Activated CD4-positive, alpha-beta T cell treated with anti-CD3 and anti-CD28 coated beads, Interleukin-2, amount 10 ng/mL, durations not matched to agents 7 days and 5 days (primary cell): ENCODE measurements at places on chromosomes 6 and 20.

GRCh38 chr20:32727683-32728082 is 15.6 kb downstream of the COMMD7 start:
- DNase-seq: no peak

DNA sequence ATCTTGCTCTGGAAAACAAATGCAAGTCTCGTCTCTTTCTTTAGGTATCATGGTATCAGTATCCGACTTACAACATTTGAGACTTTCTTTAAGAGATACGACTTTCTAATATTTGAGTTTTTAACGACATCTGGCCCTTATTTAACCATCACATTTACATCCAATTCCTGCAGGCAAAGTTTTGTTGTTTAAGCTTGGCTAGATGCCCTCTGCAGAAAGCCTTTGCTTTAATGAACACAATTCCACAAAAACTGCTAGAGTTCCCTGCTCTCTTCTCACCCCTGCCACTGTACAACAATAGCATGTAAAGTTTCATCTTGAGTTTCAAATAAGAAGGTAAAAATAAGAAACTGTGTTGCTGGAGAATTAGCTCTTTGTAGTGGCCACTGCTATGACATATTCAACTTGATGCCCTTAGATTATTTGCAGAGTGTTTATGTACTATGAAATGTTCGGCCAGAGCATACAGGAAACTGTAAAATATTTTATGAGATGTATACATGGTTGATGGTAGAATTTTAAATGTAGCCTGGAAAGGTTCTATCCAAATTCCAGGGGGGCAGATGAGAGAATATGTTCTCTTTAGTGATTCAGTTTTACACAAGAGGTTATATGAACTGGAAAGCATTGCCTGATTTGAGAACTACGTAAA is 438.6 kb downstream of the CDC5L start:
- DNase-seq: no peak

DNA sequence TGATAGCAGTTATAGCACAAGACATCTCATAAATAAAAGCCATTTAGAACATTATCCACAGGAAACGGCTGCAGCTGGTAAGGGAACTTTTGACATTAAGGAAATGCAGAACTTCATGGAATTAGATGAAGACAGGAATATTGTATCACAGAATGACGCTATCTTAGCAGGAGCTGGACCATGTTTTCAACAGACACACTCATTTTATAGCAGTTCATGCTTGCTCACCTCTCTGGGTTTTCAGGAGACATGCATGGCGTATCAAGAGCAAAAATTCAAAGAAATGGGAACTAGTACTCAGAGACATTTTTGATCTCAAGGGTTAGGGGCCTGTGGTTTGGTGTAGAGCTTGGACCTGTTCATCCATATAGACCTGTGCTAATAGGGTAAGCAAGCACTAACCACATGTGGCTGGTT is 125.0 kb downstream of the FYN start:
- DNase-seq: no peak

GRCh38 chr6:136146130-136146529 is 104.0 kb downstream of the MTFR2 start:
- DNase-seq: no peak

DNA sequence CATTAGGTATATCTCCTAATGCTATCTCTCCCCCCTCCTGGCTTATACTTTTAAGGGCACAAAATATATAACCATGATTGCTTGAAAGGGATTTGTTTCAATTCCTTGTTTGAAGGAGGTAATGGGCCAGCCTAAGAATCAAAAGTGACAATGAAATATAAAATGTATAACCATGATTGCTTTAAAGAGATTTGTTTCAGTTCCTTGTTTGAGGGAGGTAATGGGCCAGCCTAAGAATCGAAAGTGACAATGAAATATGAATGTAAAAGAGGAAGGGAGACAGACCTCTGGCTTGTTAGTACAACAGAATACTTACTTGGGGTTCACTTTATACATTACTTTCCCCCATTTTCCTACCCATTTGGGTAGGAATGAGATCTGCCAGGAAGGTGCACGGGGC is 55.5 kb downstream of the FOXC1 start:
- no peak for DNase-seq

- no peak for DNase-seq
Measured at GRCh38 chr6:121405306-121405705, 30.1 kb upstream of the GJA1 start.

GRCh38 chr6:8029243-8029870 is 34.8 kb downstream of the BLOC1S5 start:
- DNase-seq: no peak

- DNase-seq: no peak
Measured at GRCh38 chr20:2293971-2294370, 1.8 kb upstream of the TGM3 start.

DNA sequence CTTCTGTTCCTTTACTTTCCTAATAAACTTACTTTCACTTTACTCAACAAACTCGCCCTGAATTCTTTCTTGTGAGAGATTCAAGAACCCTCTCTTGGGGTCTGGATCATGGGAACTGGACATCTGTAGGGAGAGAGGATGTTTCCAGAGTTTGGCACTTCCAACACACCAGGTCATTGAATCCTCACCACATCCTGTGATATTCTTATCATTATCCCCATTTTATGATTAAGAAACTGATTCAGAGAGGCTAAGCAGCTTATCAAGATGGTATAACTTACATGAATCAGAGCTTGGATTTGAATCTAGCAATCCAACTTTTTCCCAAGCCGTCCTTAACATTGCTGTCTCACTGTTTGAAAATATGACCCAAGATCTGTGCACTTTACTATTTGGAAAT is 15.5 kb downstream of the PPIL6 start:
- DNase-seq: no peak

DNA sequence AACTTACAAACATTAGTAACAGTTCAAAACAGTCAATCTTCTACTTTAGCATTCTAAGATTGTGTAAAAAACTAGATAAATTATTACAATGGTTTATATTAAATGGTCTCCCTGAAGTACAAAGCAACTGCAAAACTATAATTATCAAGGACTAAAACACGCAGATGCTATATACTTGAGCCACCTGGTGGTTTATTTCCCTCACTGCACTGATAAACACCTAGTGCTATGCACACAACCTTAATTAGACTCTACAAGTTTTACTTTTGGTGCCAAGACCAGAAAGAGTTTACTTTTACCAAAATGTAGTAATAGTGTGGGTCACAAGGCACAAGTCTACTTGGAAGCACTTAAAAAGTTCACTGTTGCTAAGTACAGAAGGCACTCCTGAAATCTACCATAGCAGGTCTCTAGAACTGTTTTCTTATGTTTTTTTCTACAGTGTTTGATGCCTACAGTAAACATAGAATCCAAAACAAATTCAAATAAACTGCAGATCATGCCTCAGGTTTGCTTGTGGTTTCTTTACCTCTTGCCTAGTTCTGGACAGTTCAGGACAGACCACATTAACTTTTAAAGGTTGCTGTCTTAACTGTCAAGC is 49.2 kb downstream of the GMDS start:
- DNase-seq: peak; percentile 57

DNA sequence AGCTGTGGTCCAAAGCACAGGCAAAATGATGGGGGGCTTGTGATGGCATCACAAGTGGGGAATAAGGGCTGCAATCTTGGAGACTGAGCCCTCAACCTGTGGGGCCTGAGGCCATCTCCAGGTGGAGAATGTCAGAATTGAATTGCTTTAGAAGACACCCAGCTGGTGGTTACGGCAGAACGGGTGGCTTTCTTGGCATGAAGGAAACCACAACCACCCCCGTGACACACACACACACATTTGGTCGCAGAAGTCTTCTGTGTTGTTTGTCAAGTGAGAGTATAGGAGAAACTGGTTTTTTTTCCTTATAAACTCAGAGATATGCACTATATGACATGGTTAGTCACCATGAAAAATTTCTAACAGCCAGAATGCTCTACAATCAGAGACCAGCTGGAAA is 139.5 kb upstream of the CDH4 start:
- no peak for DNase-seq

DNA sequence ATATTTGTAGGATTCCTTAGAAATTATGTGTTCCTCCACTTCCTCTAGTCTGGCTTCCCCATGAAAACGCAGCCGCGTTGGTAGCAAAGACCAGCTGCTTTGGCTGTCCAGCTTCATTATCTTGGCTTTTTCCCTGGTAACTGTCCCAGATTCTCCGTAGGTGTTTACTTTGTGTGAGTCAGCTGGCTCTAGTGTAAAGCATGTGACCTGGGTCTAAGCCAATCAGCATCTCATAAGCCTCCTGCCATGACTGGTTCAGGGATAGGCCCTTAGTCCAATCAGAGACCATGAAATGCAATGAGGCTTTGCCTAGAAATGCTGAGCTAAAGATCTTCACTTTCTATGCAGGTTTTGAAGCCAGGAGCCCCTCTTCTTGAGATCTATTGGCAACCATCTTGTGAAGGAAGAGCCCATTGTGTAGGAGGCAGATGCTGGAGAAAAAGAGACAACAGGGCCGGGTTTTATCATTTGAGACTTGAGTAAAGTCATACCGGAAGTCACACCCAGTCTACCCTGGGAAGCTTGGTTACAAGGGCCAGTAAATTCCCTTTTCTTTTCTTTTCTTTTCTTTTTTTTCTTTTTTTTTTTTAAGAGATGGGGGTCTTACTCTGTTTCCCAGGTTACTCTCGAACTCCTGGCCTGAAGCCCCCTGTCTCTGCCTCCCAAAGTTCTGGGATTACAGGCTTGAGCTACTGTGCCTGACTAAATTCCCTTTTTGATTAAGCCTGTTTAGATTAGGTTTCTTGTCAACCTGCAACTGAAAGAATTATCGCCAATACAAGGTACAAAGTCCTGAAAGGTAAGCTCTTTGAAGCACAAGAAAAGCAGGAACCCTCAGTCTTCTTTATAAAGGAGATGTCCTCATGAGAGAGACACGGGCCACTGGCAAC is 256.5 kb upstream of the RREB1 start:
- no peak for DNase-seq

- no peak for DNase-seq
Measured at GRCh38 chr6:153702671-153703070, 336.4 kb upstream of the OPRM1 start.

DNA sequence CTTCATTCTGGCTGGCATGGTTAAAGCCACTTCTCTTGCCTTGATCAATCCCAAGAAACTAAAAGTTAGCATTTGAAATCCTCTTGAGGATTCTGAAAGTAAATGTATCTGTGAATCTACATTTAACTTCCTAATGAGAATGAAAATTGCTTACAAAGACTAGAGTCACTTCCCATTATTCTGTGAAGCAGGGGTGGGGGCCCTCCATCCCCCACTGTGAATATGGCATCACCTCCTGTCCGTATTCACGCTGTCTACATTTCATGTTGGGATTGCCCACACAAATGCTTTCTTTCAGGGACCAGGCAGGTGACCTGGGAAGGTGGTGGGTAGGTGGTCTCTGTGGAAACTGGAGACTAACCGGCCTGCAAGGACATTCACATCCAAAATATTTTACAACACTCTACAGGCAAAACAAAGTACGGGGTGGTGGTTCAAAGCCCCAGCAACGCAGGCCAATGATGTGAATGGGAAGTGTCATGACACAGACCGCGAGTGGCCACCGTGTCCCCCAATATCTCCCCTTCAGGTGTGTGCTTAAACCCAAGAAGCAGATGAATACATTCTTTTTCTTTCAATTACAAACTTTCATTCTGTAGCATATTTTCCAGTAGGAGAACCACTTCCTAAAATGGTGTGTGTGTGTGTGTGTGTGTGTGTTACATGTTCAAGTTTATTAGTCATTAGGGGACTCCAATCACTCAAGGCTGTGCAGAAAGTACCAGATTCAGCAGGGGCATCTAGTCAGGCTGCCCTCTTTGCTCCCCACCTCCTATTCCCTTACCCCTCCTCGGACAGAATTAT is 132.2 kb downstream of the PRND start:
- DNase-seq: no peak

GRCh38 chr6:38161331-38161730 is 341.8 kb downstream of the ZFAND3 start:
- DNase-seq: no peak
